ENCODE measurements at places on chromosomes 5 and 9.
A peak's percentile ranks its signal among the peaks of the same experiment; 100 is the strongest.

- DNase-seq, result no peak
These were observed 101.7 kb downstream of the SNCAIP start for GRCh38 chr5:122413722-122414121.

- DNase-seq, result no peak
These were observed 1.5 kb upstream of the RNF145 start for GRCh38 chr5:159210846-159211245.

- no peak for DNase-seq
These were observed 5.0 kb downstream of the PAEP start for GRCh38 chr9:135566552-135566951.

DNA sequence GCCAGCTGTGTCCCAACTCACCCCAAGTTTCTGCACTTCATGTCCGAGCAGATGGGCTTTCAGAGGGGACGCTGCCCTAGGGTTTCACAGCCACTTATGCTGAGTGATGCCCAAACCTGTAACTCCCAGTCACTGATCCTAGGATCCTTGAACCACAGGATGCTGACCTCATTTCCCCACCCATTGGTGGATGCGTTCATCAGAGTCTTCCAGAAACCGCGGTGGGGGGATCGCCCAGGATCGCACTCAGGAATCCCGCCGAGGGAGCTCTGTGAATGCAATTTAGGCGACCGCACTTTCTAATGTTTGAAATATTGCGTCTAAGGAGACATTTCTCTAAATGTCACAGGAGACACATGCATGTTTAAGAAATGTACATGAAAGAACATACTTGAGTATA is 212.3 kb upstream of the IRX4 start:
- no peak for DNase-seq

GRCh38 chr9:121156263-121156731 is 45.4 kb downstream of the RAB14 start:
- DNase-seq, result no peak

DNA sequence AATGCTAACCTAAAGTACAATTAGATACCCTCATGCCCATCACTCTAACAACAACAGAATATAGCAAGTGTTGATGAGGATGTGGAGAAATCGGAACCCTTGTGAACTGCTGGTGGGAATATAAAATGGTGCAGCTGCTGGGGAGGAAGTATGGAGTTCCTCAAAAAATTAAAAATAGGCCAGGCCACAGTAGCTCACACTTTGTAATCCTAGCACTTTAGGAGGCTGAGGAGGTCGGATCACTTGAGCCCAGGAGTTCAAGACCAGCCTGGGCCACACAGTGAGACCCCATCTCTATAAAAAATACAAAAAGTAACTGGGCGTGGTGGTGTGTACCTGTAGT is 18.0 kb upstream of the MRNIP start:
- no peak for DNase-seq

DNA sequence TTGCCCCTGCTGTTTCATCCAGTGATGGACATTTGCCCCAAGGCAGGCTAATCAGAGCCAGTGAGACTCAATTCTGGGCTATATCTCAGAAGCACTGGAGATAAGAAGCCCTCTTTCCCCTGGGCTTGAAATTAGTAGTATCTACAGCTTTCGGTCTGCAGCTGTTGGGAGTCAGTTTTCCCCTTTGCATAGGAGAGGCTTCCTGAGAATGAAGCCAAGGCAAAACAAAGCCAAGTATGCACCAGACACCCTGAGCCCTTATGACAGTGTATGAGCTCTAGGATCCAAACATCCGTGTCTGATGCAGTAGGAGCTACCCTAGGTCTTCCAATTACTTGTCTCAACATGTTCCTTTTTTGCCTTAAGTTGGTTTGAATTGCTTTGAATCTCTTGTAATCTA is 79.2 kb upstream of the PANK3 start:
- DNase-seq, result no peak

GRCh38 chr5:140292212-140293036 is 10.5 kb downstream of the PFDN1 start:
- DNase-seq, result no peak

DNA sequence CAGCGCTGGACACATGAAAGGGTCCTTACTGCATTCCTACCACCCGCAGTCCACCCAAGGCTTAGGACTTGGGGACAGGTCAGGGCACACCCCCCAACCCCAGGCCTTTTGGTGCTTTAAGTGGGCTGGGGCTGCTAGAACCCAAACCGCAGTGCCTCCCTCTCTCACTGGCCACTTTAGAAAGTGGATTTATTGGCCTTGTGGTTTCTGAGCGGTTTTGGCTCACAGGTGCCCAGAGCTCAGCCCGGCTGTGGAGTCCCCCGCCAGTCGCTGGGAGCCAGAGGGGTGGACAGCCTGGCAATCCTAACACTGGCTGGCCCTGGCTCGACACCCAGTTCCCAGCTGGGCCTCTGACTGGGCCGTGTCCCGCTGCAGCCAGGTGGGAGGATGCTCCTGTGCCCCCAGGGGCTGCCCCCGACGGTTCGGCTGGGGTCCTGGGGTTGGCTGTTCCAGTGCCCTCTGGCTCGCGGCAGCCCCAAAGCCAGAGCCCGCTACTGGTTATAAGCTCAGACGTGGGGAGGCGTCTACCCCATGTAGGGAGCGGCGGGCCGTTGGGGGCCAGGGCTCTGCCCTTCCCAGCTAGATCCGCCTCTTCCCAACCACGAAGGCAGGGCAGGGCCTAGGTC is 65.2 kb upstream of the RNU6ATAC start:
- DNase-seq, result no peak

GRCh38 chr9:75142202-75142601 is 53.9 kb downstream of the OSTF1 start:
- no peak for DNase-seq

GRCh38 chr9:33120620-33121019 is 44.1 kb upstream of the SMU1 start:
- no peak for DNase-seq

- DNase-seq, result no peak
These were observed 31.2 kb downstream of the BNIP1 start for GRCh38 chr5:173175523-173175922.

GRCh38 chr5:159133041-159133741 is 33.5 kb upstream of the EBF1 start:
- no peak for DNase-seq

DNA sequence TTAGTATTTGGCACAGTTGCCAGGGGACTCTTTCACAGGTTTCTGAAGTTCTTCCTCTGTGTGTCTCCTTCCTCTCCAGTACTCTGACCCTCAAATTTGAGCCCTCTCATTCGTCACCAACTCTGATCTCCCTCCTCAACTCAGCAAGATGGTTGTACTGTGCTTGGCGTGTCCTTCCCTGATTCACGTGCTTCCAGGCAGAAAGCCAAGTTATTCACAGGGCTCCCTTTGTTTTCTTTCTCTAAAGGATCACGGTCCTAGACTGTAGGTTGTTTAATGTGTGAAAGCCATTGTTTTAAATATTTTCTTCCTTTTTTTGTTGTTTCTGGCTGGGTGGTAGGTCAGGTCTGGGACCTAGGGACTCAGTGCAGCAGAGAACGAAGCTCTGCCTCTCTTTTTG is 142.9 kb downstream of the DMAC1 start:
- DNase-seq, result no peak

- DNase-seq, result no peak
These were observed 20.9 kb downstream of the KLHL3 start for GRCh38 chr5:137714946-137715345.

DNA sequence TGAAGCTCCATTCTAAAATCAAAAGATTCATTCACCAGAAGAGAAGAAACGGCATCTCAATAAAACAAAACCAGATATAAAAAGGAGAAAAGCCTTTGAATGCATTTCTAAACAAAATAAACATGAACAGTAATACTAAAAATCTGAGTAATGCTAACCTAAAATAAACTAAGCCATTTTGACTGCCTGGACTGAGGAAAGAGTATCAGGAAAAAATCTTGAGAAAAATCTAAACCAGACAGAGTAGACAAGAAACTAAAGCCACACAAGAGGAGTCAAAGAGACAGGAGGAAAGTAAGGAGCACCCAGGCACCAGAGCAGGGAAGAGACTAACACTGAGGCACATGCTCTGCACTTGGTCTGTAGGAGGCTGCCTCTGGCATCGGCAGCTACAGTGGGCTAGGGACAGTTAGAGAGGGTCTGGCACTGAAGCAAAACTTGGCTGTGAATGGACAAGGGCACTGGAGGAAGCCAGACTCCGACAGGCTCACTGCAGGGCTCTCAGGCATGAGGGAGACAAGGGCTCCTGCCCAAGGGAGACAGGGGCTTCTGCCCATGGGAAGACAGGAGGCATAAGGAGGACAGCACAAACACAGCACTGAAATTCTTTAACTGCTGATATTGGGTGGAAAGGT is 50.2 kb downstream of the DROSHA start:
- no peak for DNase-seq

GRCh38 chr9:33196736-33197135 is 29.6 kb upstream of the B4GALT1 start:
- DNase-seq, result no peak

DNA sequence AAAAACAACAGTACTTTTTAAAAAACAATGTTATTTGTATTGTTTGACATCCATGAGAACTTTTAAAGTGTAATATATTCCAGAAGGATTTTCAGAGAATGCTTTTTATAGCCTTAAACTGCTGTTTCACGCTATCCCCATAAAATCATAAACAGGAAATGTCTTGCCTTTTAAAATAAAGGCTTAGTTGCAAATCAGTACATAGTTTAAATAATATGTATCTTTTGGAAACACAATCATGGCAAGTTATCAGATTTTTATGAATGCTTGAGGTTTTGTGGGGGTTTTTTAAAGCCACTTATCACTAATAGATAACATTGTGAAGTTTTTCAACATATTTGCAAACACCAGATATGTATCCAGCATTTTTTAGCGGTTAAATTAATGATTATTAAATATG is 37.2 kb upstream of the F2RL2 start:
- no peak for DNase-seq

DNA sequence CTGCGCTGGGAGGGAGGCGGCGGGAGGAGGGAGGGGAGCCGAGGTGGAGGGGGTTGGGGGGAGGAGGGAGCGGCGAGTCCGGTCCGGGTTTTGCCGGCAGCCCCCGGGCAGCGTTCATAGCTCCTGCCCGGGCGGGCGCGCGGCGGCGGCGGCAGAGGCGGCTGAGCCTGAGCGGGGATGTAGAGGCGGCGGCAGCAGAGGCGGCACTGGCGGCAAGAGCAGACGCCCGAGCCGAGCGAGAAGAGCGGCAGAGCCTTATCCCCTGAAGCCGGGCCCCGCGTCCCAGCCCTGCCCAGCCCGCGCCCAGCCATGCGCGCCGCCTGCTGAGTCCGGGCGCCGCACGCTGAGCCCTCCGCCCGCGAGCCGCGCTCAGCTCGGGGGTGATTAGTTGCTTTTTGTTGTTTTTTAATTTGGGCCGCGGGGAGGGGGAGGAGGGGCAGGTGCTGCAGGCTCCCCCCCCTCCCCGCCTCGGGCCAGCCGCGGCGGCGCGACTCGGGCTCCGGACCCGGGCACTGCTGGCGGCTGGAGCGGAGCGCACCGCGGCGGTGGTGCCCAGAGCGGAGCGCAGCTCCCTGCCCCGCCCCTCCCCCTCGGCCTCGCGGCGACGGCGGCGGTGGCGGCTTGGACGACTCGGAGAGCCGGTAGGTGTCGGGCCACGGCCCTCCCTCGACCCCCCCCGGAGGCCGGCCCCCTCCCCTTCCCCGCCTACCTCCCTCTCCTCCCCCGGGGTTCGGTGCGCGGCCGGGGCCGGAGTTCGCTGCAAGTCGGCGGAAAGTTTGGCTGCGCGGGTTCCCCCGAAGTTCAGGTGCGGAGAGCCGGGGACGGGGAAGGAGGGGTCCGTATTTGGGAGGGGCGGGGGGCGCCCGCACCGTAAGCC is at the start of gene CXXC5:
Gene CXXC5 (plus strand): TSS at position 145 of the 877 bp plus-strand sequence. CDS start 32,175 bp downstream, outside the sequence.
- no peak for DNase-seq

GRCh38 chr9:96113032-96113431 is 188.9 kb downstream of the HSD17B3 start:
- DNase-seq, result no peak

DNA sequence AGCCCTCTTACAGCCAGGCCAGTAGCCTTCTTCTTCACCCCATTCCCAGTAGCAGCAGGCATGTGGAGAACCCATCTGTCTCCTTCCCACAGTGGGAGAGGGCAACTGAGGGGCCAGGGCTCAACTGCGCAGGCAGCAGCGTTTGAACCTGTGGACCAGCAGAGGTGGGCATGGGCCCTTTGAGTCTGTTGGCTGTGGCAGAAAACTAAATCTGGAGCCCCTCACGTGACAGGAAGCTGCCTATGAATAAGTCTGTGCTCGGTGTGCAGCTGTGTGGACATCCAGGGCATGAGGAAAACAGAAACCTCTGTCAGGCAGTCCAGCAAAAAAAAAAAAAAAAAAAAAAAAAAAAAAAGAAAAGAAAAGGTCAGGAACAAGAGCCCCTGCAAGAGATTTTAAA is 189.2 kb upstream of the NR3C1 start:
- no peak for DNase-seq

GRCh38 chr9:114387680-114388356 is at the start of gene AKNA:
Gene AKNA, minus strand, starts transcription at chr9:114387982. Its CDS starts 6,649 bp downstream, at chr9:114381333.
- peak; percentile 75 for DNase-seq

GRCh38 chr5:105168806-105169205 is 1606.2 kb upstream of the NUDT12 start:
- DNase-seq, result no peak

GRCh38 chr5:146754621-146755020 is 123.9 kb downstream of the PPP2R2B start:
- DNase-seq, result no peak

DNA sequence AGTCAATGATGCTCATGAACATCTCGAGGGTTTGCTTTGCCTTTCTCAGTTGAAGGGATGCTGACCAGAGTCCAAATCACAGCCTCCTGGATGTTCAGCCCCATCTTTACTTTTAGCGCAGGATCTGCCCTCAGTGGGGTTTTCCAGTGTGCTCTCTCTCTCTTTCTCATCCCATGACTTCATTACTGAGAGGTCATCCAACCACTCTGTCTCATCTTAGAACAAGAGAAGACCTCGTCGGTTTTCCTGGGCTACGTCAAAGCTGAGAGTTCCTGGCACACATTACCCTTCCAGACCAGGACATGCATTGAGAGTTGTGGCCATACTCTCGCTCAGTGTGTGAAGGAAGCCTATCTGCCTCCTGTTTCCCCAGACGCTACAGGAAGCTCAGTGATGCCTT is 47.3 kb downstream of the C9orf152 start:
- DNase-seq, result no peak

DNA sequence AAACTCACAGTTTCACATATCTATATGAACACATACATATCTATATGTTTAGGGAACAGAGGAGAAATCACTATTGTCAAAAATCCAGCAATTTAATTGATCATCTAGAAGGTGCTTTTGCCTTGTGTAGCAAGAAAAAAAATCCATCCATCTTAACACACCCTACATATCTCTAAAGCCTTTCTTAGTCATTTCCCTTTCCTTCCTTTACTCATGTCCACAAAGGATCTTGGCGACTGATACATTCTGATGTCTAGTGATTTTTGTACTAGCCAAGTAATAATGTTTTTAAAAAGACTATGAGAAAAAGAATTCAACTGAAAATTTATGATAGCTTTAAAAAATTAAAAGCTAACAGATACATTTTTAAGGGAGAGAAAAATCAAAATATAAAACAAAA is 22.5 kb downstream of the ZDHHC21 start:
- no peak for DNase-seq

DNA sequence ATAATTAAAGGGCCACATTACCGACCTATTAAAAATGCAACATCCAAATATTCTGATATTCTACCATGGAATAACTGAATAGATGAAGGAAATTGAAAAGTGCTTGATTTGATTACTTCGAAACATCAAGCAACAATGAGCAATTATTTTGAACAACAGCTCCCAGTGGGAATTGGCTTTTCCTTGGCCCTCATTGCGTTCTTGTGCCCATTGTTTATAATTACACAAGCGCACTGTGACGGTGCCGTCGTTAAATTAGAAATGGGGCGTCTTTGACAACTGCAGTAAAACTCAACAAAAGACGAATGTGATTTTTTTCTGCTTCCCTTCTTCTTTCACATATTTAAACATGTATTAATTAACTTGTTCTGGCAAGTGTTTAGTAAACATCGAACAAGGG is 61.6 kb downstream of the CDH6 start:
- DNase-seq, result no peak

All from stimulated activated CD4-positive, alpha-beta T cell treated with anti-CD3 and anti-CD28 coated beads, Interleukin-1b, Interleukin-23, amount 100 ng/mL, for 24 hours (primary cell).